ENCODE measurements at places on chromosomes 1 and 21. TPM values are rescaled to one million over a fixed set of nuclear protein-coding genes. Genes with fewer than 3 reads are reported as not detected.

- no peaks in the 10 kb centered on the region for H3K4me1 ChIP-seq
- no peak overlapping the region for H3K4me3 ChIP-seq
- H3K36me3 ChIP-seq: no peaks in the 10 kb centered on the region
- DNase-seq: no peak
- H3K27me3 ChIP-seq: no peaks in the 10 kb centered on the region
- H3K27ac ChIP-seq: no peak overlapping the region
Measured at GRCh38 chr1:15325375-15326085, 78.5 kb downstream of the FHAD1 start.

DNA sequence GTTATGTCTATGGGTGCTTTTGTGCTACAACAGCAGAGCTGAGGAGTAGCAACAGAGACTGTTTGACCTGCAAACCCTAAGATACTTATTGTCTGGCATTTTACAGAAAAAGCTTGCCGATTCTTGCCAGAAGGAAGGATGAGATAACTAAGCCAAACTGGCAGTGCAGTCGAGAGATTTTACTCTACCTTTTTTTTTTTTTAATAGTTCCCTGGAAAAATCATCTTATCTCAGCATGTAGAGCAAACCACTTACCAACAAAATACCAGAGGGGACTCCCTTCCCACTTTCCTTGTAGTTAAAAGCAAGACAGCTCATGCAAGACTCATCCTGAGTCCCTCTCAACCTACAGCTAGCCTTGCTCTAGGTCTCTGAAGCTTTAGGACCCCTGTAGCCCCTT lies 132.9 kb downstream of the SYT2 start:
- peaks cover 17% of the 10 kb centered on the region for H3K36me3 ChIP-seq
- H3K27ac ChIP-seq: peak overlapping the region; percentile 71
- no peaks in the 10 kb centered on the region for H3K27me3 ChIP-seq
- no peak for DNase-seq
- H3K4me3 ChIP-seq: no peak overlapping the region

The FCRL5 gene
- not detected for total RNA-seq

- no peak for DNase-seq
- H3K4me3 ChIP-seq: no peak overlapping the region
- no peak overlapping the region for H3K27ac ChIP-seq
Measured at GRCh38 chr1:60130703-60131102, 57.1 kb upstream of the C1orf87 start.

DNA sequence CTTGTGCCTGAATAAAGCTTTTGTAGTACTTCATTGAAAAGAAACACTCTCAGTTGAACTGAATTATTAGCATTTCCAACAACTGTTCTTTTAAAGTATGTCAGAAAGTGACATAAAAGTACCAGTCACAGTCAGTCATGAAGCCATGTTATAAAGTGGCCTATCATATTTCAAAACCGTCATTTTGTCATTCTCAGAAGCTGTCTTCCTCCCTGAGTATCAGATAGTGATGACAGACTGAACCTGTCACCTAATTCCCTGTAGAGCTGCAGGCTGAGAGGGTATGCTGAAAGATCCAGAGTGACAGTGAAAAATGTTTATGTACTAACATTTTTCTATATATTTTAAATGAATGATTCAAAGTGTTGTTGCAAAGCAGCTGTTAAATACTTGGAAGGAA lies 1121.7 kb upstream of the PRMT6 start:
- no peak for DNase-seq
- no peaks in the 10 kb centered on the region for H3K36me3 ChIP-seq

DNA sequence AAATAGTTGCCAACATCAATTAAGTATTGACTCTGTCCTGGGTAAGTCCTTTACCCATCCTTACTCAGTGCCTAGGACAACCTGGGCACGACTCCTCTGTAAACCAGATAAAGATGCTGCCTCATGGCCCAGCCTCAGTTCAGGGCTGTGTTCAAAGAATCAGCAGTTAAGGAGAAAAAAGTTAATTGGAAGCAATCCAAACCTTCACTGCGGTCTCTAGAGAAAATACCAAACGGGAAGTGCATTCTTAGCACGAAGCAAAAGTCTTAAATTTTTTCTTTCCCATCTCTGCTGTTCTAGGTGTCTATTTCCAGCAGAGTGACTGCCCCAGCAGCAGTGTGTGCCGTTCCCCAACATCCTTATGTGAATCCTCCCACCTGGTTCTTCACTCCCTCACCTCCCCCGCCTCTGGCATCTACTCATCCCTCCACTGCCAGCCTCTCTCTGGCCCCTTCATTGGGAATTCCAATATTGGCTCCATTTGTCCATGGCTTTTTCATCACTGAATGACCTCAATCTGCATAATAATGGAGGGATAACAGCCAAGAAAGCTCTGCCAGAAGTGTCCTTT lies 23.2 kb downstream of the KANK4 start:
- no peaks in the 10 kb centered on the region for H3K4me1 ChIP-seq
- H3K4me3 ChIP-seq: no peak overlapping the region
- H3K27me3 ChIP-seq: no peaks in the 10 kb centered on the region
- DNase-seq: no peak
- H3K27ac ChIP-seq: no peak overlapping the region

GRCh38 chr1:221794079-221794670 lies 52.3 kb upstream of the DUSP10 start:
- no peak overlapping the region for H3K4me3 ChIP-seq
- H3K27ac ChIP-seq: no peak overlapping the region
- H3K4me1 ChIP-seq: no peaks in the 10 kb centered on the region
- no peaks in the 10 kb centered on the region for H3K27me3 ChIP-seq
- DNase-seq: no peak

DNA sequence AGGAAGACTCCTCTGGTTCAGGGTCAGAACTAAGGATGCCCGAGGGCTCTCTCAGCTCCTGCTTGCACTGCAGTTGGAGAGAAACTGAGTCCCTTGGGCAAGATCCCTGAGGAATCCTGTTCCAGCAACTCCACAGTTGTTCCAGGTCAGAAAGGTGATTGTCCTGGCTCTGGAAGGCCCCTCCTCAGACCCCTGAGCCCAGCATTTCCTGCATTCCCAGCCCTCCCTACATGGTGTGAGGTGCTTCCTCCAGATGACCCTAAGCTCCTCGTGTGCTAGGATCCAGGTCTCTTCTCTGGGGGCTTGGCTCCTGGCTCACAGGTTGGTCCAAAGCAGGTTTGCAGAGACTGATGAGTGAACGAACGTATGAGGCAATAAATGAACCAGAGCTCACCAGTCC lies 11.5 kb downstream of the LDLRAD1 start:
- H3K4me1 ChIP-seq: no peaks in the 10 kb centered on the region
- H3K36me3 ChIP-seq: no peaks in the 10 kb centered on the region
- no peak overlapping the region for H3K27ac ChIP-seq
- no peaks in the 10 kb centered on the region for H3K27me3 ChIP-seq
- no peak for DNase-seq
- no peak overlapping the region for H3K4me3 ChIP-seq

DNA sequence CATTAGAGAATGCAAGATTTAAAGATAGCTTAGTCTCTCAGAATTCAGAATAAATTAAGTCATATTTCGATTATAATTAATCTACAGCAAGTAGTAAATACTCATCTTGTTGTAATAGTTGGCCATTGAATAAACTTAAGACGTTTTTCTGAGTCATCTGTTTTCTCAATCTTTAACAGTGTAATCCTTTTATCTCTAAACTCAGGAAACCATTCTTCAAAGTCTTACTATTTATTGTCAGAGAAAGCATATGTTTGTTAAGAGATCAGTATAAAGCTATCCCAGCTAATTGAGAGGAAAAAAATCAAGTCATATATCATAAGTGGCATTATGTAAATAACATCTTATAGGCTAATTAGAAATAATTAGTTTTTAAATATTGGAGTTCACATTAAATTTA lies 201.2 kb upstream of the ADAMTS5 start:
- H3K27ac ChIP-seq: no peak overlapping the region
- no peaks in the 10 kb centered on the region for H3K36me3 ChIP-seq
- no peaks in the 10 kb centered on the region for H3K27me3 ChIP-seq
- no peak overlapping the region for H3K4me3 ChIP-seq
- H3K4me1 ChIP-seq: no peaks in the 10 kb centered on the region
- no peak for DNase-seq

The MTF1 gene
- 22.1 TPM for total RNA-seq

DNA sequence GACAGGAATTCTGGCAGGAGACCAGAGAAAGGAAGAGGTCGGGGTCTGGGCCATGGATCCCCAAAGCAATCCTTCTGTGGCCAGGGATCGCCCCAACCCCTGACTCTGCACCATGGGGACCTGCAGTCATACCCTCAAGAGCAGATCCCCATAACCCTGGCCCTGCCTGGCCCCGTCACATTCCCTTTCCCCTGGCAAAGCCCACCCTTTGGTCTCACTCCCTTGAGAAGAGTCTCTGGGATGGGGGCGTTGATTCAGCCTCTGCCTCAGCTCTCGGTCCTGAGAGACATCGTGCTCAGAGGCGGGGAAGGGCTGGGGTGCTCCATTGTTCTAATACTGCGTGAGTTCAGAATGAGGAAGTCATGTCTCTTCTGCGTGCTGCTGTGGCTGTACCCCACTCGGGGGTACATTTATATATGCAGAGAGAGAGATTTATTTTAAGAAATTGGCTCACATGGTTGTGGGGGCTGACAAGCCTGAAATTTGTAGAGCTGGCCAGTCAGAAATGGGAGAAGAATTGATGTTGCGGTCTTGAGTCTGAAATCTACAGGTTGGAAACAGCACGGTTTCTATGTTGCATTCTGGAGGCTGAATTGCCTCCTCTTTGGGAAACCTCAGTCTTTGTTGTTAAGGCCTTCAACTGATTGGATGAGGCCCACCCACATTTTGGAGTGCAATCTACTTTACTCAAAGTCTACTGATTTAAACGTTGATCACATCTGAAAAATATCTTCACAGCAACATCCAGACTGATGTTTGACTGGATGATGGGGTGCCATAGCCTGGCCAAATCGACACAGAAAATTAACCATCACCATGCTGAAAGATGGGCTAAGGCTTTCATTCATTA lies 4.2 kb upstream of the PADI2 start:
- peaks cover 30% of the 10 kb centered on the region for H3K4me1 ChIP-seq
- H3K27ac ChIP-seq: no peak overlapping the region
- H3K4me3 ChIP-seq: no peak overlapping the region
- no peaks in the 10 kb centered on the region for H3K36me3 ChIP-seq

- DNase-seq: no peak
- no peak overlapping the region for H3K4me3 ChIP-seq
- no peaks in the 10 kb centered on the region for H3K27me3 ChIP-seq
- no peak overlapping the region for H3K27ac ChIP-seq
- H3K4me1 ChIP-seq: no peaks in the 10 kb centered on the region
Measured at GRCh38 chr21:33455686-33456446, 23.9 kb downstream of the TMEM50B start.

The S100A8 gene
- not detected for total RNA-seq

The MAEL gene
- not detected for total RNA-seq
